Activated T-cell treated with anti-CD3 and anti-CD28 coated beads, Interleukin-2, amount 50 U/mL, for 1 hour (primary cell): ENCODE measurements at places on chromosomes 2 and 18.

DNA sequence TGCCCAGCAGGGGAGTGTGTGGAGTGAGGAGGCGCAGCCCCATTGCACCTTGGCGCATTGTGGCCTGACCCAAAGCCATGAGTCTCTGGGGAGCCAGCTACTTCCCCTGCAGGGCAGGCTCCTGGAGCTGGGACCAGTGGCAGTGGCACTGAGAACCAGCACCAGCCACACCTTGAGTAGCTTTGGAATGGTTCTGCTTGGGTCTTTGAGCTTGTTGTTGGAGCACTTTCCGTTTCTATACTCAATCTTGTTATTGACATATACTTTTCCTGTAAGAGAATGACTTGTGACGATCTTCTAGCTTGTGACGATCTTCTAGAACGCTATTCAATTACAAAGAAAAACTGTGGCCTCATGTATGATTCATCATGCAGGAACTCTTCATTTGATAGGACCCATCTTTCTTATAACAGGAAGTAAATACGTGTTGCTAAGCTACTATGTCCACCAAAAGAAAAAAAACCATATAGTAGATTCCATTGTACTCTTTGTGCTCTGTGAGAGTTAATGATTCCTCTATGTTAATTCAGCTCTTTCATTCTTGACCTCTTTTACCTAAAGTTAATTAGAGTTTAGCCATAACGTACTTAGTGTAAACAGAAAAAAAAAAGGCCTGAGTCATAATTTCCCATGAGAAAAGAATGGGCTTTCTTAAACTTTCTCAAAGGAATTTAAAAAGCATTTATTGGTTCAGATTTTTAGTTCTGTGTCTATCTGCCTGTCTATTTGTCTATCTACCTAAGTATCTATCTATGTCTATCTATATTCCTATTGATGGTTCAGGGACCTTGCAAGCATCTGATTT is 113.1 kb downstream of the GATA6 start:
- DNase-seq = peak; percentile 43

DNA sequence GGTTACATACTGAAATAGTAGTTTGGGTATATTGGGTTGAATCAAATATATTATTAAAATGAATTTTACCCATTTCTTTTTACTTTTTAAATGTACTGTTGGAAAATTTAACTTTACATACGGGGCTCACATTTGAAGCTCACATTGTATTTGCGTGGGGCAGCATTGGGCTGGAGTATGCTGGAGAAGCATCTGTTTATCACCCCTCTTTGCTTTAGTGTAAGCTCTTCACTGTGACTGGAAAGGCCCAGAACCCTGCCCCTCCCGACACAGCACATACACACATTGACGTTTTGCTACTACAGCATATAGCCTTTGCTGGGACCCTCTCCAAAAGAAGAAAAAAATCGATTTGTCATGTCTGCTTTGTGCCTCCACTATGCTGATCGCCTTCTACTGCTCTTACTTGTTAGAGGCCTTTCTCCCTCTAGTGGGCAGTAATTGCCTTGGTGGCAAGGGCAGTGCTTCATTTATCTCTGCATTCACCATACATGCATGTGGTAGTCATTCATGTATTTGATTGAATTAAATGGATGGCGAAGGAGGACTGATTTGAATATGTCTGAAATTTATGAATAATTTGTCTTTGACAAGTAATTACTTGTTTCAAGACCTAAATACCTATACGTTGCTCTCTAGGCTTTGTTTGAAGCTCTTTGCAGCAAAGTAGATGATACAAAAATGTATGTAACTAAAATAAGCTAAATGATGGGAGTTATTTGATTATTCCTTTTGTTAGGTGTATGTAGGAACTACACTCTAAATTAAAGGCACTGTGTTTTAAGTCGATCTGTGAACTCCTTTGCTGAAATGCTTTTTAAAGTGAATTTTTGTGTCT is 37.4 kb downstream of the VAPA start:
- no peak for DNase-seq

DNA sequence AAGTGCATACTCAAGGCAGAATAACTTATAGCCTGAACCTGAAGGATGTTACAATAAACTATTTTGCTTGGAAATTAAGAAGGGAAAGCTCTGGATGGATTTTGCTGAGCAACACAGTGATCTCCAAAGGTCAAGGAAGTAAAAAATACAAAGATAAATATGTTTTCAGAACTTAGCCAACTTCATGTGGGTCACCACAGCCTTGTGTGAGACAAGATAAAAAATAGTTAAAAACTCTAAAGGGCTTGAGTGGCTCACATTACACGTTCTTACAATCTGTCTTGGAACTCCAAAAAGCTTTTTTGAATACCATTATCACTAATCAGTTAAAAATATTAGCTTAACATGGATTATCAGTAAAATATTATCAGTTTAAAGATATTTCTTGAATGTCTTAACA is 28.9 kb upstream of the MTX2 start:
- no peak for DNase-seq

GRCh38 chr2:226791056-226791486 is 8.5 kb downstream of the IRS1 start:
- DNase-seq = no peak

DNA sequence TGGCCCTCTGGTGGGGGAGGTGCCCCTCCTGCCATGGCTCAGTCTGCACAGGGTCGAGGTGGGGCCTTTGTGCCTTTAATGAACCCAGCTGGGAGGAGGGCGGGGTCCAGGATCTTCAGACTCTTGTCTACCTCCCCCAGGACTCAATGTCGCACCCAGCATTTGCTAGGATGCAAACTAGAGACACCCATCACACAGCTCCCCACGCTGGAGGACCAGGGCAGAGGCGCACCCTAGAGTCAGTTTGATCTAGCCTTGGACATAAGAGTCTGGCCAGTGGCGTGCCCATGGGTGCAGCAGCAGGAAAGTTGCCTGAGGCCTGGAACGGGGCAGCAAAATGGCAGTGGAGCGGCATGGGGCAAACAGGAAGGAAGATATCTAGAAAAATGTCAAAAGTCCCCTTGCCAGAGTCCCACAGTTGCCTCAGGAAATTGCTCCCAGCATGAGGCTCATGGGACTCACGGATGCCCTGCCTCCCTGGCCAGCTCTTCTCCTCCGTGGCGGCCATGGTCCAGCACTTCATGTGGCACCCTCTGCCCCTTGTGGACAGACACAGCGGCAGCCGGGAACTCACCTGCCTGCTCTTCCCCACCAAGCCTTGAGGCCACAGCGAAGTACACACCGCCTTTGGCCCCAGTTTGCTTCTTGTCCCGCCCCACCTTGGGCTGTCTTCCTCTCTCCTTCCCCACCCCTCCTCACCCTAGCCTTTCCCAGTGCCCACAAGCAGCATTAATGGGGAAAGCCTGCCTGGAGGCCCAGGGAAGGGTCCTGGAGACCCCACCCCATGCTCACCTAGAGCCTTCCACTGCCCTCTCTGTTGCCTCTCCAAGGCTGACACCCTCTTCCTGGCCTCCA is 17.7 kb downstream of the SH2D6 start:
- DNase-seq = no peak

DNA sequence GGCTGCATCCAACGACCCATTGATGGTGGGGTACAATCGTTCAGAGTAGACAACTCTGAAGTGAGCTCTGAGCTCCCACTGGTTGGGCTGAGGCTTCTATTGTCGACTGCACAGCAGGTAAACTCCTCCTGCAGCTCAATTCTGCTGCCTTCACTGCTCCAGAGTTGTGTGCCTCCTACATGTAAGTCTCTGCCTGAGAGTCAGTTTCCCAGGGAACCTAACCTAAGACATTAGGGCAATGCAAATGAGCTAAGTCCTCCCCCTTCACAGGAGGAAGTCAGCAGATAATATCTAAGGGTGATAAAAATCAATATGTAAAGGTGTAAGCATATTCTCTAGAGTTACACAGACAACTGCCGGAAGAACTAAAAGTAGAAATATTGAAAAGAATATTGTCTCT is 22.5 kb upstream of the ACYP2 start:
- DNase-seq = no peak

DNA sequence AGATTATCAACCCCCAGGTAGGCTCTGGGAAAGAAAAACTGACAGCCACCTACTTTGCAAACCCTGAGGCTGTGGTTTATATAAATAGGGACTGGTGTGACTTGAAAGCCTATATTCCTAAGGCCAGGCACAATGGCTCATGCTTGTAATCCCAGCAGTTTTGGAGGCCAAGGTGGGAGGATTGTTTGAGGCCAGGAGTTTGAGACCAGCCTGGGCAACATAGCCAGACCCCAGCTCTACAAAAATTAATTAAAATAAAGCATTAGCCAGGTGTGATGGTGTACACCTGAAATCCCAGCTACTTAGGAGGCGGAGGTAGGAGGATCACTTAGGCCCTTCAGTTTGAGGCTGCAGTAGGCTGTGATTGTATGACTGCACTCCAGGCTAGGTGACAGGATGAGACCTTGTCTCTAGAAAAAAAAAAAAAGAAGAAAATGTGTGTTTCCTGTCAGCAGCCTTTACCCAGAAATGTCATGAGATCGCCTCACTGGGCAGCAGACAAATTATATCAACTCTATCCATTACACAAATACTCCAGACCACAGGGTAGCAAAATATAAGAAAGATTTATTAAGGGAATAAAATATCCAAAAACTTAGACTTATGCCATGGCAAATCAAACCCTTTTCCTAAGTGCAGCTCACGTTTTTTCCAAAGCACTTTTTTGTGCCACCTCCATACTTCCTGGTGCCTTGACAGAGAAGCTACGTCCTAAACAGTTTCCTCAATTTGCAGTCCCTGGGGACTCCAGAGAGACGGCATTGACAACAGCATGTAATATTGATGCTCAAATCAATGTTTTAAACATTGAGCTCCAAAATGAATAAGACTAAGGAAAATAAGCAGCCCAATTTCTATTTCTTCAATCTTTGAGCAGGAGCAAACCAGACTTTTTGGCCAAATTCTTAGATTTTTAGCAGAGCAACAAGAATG is 190.8 kb upstream of the NDUFV2 start:
- DNase-seq = no peak

GRCh38 chr18:48697441-48697840 is 158.6 kb downstream of the CTIF start:
- no peak for DNase-seq

DNA sequence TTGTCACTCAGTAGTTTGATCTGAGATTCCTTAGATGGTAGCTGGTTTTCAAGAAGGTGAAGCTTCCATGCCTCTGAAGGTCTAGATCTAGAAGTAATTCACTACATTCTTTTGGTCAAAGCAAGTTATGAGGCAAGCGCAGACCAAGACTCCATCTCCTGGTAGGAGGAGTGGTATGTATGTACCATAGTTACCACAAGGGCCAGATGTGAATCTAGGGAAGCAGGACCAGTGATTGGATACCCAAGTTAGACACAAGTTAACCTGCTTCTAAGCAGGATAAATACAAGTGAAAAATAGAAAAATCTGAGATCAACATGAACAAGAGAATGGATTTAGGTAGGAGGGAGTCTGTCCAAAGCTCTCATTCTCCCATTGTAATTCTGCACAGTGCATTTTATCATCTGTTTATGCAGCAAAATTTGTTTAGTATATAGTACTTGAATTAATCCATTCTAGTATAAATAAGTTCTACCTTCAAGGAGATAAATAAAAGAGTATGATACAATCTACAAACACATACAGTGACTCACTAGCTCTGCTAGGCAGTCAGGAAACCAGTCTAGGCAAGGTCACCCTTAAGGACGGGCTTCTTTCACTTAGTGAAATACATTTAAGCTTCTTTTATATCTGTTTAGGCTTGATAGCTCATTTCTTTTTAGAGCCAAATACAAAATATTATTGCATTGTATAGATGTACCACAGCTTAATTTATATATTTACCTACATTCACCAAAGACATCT is 14.2 kb upstream of the DOCK10 start:
- DNase-seq = no peak

- no peak for DNase-seq
Measured at GRCh38 chr2:25808006-25808383, 70.3 kb downstream of the ASXL2 start.
